ENCODE measurements at places on chromosomes 3 and 15.

GRCh38 chr3:141321109-141321497 is 47.2 kb upstream of the ZBTB38 start:
- DNase-seq = no peak

GRCh38 chr3:177553579-177553978 is 356.3 kb upstream of the TBL1XR1 start:
- DNase-seq = no peak

GRCh38 chr3:188092648-188093047 is 61.3 kb upstream of the LPP start:
- no peak for DNase-seq

- peak; percentile 23 for DNase-seq
Observed at GRCh38 chr3:120503727-120504616, 53.2 kb upstream of the FSTL1 start.

DNA sequence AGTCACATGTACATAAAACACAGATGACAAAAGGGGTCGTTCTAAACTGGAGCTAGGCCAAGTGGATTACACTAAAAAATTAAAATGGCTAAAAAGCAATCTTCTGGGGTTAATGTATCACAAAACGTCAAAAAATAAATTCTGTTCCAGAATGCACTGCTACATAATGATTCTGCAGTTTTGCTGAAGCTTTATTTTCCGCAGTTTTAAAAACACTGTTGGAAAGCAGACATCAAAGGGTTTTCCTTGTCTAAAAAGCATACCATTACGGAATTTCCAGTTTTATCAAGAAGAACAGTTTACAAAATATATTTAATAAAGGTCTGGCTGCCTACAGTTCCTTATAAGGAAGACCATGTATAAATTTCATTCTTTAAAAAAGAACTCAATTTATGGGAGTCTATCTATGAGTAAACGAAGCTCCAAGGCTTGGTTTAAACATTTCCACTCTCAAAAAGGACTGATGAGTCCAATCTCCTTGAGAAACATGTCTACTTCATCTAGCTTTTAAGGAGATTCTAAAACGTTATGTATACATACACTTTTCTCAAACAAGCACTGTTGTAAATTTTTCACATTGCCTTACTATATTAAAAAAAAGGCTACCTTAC is 1.3 kb downstream of the DMXL2 start:
- DNase-seq = no peak

GRCh38 chr3:16601537-16602005 is 3.7 kb downstream of the DAZL start:
- no peak for DNase-seq

GRCh38 chr3:105982207-105982606 is 113.4 kb upstream of the CBLB start:
- DNase-seq = no peak

DNA sequence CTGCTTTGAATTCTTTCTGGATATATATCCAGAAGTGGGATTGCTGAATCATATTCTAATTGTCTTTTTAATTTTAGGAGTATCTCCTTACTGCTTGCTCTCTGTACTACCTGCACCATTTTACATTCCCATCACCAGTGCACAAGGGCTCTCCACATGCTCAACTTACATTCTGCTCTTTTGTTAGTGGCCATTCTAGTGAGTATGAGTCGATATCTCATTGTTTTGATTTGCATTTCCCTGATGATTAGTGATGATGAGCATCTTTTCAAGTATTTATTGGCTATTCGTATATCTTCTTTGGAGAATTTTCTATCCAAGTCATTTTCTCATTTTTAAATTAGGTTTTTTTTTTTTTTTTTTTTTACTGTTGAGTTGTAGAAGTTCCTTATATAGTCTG is 29.5 kb downstream of the PFN2 start:
- no peak for DNase-seq

DNA sequence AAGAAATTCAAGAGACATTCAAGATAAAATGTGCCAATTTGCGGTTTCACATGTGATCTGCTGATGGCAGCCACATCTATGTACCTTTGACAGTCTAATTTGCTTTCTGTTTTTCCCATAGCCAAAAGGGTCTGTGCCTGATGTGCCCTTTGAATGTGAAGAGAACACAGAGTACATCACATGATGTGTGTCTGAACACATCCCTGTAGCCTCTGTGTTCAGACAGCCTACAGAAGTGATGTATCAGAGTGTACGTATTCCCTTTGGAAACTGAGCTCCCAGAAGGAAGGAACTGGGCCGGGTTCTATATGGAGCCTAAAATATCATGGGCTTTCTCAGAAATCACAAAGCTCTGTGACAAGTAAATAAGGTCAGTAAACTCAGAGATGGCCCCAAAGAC is 52.4 kb downstream of the BOC start:
- DNase-seq = no peak

DNA sequence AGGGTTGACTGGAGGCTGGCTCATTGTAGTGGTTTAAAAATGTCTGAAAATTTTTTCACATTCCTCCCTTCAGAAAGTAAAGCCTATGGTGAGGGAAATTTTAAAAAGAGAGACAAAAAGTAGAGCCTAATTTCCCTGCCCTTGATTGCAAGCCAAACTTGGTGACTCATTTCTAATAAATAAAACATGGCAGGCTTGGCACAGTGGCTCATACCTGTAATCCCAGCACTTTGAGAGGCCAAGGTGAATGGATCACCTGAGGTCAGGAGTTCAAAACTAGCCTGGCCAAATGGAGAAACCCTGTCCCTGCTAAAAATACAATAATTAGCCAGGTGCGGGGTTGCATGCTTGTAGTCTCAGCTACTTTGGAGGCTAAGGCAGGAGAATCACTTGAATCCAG is 18.9 kb upstream of the ARRDC4 start:
- DNase-seq = no peak

DNA sequence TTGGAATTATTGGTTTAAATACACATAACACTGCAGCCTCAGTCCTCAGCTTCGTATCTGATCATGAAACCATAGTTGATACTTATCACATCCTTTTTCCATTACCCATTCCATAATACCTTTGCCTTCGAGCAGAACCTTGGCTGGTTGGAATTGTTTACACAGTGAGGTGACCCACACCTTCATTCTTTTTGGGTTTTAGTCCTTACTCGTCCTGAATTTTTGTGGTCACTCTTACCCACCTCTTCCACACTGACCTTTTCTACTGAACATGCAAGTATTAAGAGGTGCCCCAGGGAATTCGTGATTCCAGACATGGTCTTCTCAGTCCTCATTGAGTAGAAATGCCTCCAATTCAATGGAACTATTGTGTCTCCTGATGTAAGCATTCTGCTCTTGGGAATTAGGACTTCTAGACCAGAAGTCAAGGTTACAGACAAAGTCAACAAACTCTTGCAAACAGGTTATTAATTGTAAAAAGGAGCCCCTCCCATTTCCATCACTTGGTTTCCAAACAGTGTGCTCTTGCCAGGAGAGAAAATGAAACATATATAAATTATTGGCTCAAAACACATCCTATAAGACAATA is 37.7 kb downstream of the SCN11A start:
- DNase-seq = no peak

DNA sequence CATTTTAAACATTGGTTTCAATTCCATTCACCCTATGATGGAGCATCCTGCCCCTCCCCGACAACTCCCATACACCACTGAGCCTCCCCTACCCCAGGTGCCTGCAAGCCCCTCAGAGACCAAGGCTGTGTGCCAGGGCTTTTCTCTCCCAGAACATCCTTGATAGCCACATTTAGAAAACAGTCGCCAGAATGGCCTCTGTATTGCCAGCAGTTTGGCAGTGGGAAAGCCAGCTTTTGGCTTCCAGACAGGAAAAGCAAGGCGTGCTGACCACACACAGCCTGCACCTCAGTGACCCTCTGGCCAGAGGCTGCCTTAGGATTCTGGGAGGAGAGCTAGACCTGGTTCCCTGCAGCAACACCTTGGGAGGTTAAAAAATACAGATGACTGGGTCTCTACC is 18.2 kb upstream of the HRH1 start:
- DNase-seq = no peak

GRCh38 chr3:44832965-44833364 is 28.7 kb upstream of the TMEM42 start:
- no peak for DNase-seq

DNA sequence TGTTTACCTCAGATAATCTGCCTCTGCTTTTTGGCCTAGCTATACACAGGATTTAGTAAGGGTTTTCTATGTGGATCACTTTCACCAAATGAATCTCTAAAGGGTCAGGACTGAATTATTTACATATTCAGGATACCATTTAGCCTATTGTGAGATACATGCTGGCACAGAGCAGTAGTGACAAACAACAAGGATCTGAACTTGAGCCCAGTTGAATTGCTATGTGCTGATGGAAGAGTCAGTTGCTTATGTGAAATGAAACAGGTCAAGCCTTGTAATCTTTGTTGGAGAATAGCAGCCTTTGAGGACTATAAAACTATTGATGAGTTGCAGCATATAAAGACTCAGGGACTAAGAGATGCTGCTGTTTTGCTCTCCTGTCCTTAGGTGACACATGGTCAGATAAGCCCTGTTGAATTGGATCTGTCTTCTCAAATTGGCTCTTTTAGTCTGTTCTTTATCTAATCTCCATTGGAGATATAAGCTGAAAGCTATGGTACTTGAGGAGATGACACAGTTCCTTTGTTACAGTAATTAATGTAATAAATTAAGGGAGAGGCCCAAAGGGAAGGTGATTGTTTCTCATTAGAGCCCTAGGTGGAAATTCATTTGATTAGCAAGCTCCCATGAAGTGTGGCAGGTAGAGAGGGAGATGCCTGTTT is 30.4 kb downstream of the ZNF609 start:
- DNase-seq = no peak

DNA sequence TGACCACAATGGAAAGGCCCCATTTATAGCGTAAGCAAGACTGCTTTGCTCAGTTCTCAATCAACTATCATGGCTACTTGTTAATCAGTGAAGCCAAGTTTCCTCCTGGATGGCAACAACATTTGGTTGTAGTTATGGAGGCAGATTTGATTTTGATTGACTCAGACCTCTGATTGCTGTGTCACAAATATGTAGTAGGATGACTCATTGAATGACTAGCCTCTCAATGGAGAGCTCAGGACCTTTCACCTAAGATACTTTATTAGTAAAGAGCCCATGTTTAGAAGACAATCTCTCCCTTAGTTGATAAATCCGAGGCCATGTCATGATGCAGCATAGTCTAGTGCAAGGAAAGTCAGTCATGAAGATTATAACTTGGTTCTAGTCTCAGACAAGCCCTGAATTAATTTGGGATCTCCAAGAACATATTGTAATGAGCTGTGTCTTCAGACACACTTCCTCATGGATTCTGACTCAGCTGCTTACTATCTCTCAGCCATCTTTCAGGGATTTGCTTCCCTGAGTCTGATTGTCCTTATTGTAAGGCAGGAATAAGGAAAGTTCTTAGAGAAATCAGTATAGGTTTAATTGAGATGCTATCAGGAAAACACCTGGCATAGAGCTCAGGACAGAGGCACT is 397.4 kb upstream of the TMCO5A start:
- DNase-seq = no peak

DNA sequence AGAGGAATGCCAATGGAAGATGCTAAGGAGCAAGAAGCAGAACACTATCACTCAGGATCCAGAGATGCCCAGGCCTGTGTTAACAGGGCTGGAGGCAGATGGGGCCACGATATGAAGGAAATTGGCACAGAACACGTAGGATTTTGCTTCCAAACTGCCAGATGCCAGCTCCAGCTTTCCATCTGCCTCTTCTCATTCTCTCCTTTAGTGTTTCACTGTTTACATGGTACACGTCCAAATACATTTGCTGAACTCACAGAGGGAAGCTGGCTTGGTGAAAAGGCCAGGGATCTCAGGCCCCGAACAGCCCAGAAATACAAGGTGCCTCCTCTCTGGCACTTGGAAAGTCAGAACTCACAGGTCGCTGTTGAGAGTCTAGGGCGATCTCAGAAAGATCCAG is 187.0 kb downstream of the NTRK3 start:
- no peak for DNase-seq

DNA sequence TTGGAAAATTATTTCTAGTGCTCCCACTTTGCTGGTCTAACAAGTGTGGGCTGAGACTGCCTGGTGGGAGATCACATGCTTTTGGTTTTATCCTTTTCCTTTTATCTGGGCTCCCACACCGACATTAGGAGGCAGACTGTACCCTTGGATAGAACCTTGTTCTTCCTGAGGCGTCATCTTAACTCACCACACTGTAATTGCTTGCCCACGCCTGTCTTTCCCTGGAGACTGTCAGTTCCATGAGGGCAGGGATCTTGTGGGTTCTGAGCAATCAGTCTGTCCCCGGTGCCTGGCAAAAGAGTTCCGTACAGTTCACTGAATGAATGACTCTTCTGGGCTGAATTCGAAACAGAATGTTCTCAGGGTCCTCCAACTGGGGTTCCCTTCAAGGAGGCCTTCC is 124.6 kb upstream of the ABHD17C start:
- no peak for DNase-seq

- DNase-seq = peak; percentile 49
Observed at GRCh38 chr15:22895465-22896190, 57.2 kb downstream of the NIPA2 start.

DNA sequence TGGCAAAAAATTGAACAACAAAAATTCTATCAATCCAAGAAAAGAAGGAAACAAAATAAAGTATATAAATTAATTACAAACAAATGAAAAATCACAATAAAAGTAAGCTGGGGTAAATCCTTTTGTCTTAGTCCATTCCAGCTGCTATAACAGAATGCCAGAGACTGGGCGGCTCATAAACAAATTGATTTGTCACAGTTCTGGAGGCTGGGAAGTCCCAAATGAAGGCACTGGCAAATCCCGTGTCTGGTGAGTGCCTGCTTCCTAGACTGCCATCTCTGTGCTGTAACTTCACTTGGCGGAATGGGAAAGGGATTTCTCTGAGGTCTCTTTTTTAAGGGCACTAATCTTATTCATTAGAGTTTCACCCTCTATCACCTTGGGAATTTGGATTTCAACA is 53.6 kb upstream of the RPL35A start:
- DNase-seq = no peak

Data from iPS-NIHi11 (cell line).